ENCODE measurements at places on chromosomes 1 and 21.

GRCh38 chr1:3852711-3853485 lies 4.1 kb downstream of the CEP104 start:
- DNase-seq = no peak

GRCh38 chr1:221823149-221823548 lies 81.3 kb upstream of the DUSP10 start:
- no peak for DNase-seq

DNA sequence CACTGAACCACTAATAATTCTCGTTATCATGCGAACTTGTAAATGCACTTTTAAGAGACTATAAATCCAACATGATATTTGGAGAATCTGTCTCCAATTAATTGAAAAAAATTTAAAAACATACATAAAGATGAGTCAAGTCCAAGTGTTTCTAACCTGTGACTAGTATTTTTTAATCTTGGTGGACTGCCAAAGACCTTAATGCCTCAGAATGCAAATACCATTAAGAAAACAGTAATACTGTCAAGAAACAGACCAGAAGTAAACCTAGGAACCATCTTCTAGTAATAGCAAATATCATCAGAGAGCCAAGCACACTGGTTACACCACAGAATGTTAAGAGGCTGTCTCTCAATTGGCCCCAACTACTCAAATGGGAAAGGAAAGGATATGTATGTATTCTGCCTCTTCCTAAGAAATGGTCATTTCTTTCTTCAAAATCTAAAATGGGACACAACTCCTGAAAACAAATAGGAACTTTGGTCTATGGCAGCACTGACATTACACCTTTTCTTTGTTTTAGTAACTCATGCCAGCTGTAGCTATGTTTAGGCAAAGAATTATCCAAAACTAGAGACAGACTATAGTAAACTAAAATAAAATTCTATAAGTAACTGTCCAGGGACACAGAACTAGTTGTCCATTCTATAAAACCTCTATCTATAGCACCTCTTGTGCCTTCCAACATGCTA lies 15.8 kb downstream of the SCYL3 start:
- DNase-seq = no peak

DNA sequence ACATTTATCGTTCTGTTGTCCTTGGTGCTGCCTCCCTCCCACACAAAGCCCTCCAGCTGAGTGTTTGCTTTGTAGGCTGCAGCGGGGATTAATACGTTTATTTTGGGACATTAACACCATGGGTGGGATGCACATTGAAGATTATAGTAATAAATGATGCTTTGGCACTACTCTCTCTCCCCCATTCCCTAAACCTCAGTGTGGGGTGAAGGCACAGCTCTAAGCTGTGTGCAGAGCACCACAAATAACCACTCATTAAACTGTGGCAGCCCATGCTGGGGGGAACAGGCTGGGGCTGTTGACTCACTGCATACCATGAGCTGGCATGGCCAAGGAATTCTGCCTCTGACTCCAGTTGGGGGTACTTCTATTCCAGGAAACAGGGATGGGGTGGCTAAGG lies 7.7 kb downstream of the PCP4L1 start:
- no peak for DNase-seq

DNA sequence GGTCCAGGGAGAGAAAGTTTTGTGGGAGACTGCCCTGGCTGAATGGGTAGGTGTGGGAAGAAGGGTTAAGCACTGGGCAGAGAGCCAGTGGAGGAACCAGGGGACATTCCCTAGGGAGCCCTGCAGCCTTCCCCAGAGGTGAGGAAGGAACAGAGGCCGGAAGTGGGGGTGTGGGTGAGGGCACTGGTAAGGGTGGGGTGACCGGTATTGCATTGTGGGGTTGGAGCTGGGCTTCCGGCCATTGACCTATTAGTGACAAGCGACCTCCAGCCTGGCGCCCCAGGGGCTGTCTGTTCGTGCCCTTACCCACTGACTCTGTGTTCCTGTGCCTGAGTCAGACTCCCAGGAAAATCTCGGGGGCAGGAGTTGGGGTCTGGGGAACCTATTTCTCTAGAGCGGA lies 3.5 kb upstream of the TSPAN1 start:
- no peak for DNase-seq

- DNase-seq = no peak
Observed at GRCh38 chr1:115432061-115432460, 94.0 kb upstream of the NGF start.

DNA sequence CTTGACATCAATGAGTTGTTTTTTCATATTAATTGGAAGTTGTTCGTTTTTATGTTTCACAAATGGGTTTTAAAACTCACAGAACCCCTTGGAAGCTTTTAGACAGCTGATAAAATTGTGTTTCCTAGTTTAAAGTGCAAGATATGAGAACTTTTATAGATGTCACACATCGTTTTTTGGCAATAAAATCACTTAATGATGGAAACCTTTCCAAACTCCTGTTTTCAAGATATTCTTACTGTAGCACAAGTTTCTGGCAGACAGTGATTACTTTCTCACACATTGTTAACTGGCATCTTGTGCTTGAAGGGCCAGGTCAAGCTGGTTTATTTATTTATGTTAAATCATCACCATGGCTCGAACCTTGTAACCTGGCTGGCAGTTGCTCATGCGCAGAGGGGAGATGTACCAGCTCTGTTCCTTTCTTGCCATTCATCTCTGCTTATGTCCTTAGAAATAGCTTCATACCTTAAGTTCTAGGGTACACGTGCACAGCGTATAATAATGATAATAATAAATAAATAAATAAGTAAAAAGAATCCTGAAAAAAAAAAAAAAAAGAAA lies 10.2 kb upstream of the RCAN1 start:
- no peak for DNase-seq

DNA sequence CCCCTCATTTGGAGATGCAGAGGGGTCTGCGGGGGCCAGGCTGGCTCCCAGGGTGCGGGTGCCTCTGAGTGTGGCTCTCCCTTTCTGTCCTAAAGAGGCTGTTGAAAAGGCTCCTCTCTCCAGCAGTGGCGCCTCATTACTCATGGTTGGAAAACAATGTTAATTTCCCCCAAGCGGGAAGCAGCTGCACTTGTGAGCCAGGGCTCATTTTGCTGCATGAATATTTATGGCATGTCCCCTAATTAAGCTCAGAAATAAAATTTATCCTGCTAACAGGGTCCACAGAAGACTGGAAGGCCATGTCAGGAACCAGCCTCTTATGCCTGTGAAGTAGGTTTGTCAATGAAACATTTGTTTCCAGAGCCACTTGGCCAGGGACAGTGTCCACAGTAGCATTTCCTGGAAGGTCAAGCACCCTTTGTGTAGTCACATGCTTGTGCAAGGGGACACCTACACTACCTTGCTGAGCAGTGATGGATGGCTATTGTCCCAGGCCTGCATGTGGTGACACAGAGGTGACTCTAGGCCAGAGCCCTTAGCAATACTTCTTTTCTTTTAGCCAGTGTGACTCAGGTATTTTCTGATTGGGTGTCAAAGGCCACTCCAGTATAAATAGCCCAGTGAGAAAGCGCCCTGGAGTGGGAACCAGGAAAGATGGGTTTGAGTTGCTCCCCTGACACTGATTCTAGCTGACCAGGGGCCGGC lies 259.0 kb downstream of the FOXD2 start:
- DNase-seq = no peak

GRCh38 chr1:186491336-186491735 lies 30.4 kb upstream of the PDC start:
- no peak for DNase-seq

DNA sequence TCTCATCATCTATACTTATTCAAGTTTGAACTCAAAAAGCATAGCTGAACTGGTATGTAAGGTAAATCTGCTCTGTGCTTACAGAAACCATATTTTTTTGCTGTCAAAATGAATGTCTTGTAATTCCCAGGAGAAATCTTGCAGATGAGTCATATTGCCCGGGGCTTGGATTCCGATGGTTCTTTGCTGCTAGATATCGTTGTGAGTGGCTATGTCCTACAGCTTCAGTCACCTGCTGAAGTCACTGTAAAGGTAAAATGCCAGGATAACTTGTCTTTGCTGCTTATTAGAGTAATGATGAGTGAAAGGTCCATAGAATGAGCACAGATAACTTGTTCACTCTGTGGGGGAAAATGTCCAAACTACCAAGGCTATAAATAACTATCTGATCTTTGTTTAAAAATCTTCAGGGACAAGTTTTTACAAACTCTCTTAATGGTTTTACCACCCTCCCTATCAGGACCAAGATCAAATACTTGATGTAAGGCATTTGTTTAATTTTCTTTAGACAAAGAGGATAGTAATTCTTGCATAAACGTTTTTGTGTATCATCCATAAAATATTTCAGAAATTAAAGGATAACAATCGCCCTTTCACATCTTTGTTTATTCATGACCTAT lies 222.3 kb downstream of the TPR start:
- no peak for DNase-seq

DNA sequence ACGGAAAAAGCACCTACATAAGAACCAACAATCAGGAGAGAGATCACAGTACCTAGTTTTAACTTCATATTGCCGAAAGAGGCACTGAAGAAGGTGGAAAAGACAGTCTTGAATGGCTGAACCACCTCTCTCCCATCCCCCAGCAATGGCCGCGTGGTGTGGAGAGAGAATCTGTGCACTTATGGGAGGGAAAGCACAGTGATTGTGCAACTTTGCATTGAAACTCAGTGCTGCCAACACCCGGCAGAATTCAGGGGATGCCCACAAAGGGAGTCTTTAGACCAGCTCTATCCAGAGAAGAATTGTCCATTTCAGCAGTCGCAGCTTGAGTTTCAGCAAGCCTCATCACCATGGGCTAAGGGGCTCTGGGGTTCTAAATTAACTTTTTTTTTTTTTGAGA lies 186.3 kb upstream of the USP25 start:
- DNase-seq = no peak

- DNase-seq = no peak
Observed at GRCh38 chr1:155124503-155125463, 2.9 kb upstream of the EFNA1 start.

- no peak for DNase-seq
Observed at GRCh38 chr1:218112862-218113261, 172.2 kb upstream of the RRP15 start.

All from vagina (tissue), 2 donors.